ENCODE measurements at places on chromosomes 5 and 9.

DNA sequence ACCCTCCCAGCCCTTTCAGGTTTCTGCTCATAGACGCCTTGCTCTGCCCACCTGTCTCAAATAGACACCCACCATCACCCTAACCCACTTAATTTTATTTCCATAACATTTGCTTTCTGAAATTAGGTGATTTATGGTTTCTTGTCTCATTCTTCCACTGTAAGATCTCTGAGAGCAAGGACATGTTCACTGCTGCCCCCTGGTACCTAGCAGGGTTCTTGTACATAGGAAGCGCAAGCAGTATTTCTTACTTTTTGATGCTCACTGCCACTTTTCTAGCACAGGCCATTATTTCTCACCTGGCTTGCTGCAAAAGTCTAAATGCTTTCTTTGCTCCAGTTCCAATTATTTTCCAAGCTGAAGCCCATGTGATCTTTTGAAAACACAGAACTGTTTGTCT lies 16.8 kb downstream of the C9orf57 start:
- DNase-seq = no peak

GRCh38 chr5:122332599-122333555 lies 20.8 kb downstream of the SNCAIP start:
- DNase-seq = no peak

DNA sequence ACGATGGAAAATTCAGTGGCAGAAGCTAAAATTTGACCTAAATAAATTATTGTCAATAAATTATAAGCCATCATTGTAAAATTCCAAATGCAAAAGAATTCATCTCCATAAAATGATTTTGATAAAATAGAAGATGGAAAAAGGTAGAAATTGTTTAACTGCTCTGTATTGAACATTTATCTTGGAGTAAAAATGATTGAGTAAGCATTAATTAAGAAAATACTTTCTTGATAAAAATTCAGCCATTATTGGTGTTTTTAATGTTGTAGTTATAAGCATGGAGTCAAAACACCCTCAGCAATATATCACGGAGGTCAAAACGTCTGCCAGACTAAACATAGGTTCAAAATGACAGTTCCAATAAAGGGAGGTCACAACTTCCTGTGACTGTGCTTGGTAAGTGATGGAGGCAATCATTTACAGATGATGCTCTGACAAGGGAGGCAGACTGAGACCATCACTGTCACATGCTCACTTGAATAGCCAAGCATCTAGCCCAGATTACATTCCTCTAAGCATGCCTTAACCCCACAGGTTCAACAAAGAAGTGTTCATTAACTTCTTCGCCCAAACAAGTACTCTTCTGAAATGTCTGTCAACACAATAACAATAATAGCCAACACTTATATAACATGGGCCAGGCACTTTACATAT lies 69.5 kb downstream of the SH3TC2 start:
- DNase-seq = no peak

- no peak for DNase-seq
Observed at GRCh38 chr5:115723220-115723619, 93.2 kb downstream of the CDO1 start.

DNA sequence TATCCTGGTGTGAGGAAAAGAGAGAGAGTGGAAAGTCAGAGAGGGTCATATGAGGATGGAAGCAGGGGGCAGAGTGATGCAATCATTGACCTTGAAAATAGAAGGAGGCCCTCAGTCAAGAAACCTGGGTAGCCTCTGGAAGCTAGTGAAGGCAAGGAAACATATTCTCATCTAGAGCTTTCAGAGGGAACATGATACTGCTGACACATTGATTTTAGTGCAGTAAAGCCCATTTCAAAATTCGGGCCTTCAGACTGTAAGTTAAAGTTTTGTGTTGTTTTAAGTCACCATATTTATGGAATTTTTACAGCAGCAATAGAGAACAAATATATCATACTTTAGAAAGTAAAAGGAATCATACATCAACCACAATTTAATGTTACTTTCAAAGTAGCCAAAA lies 87.0 kb downstream of the ADAMTS19 start:
- no peak for DNase-seq

GRCh38 chr5:65395526-65396155 lies 86.1 kb downstream of the ADAMTS6 start:
- no peak for DNase-seq

DNA sequence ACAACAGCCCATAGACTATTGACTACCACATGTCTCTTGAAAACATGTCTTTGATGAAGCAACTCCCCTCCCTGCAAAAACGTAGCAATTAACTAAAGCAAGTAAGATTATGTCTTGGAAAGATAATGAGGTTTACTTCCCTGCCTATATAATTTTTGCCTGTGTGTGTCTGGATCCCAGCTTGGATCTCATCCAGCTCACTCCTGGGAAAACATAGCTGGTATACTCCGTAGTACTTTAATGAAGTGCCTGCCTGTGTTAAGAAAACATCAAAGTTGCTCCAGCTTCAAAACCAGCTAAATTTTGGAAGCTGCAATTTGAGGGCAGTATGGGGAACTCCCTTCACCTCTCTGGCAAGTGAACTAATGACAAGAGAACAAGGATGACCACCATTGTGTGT lies 182.6 kb upstream of the C9orf72 start:
- DNase-seq = no peak

- DNase-seq = no peak
Observed at GRCh38 chr5:54383225-54383901, 72.1 kb upstream of the HSPB3 start.

DNA sequence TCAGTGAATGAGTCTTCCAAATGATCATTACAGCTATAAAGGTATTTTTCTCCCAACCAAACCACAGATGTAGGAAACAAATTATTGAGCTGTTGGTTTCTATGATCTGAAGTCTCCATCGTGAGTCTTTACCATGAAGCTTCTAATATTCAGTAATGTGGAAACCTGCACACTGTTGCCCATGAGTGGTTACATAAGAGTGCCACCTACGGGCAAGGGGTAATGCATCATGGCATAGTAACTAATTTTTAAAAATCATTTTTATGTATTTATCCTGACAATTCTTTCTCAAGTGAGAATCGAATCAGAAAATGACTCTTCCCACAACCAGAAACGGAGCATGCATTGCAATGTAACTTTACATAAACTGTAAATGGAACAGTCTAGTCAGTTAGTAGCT lies 282.5 kb upstream of the SMARCA2 start:
- DNase-seq = no peak

DNA sequence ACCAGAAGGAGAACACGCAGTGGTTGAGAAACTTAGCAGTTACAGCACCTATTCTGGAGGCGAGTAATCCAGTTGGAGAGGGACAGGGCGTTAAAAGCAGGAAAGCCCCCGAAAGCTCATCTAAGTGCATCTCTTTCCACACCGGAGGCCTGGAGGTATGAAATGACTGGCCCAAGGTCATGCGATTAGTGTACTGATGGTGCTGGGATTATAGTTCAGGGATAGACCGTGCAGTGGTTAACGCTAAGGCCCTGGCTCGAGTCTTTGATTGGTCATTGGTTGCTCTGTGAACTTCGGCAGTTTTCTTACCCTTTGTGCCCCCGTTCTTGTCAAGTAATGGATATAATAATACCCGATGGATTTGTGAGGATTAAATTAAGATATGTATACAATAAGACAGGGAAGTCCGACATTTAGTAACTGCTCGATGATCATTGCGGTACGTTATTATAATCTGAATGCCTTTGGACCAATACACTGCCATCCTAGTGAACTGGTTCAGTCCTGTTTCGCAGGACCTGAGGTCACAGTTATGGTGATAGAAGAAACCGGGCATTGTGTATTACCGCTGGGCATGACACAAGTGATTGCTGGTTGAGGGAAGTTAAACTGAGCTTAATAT lies 960 bp downstream of the CANX start:
- peak; percentile 28 for DNase-seq

- DNase-seq = no peak
Observed at GRCh38 chr5:160668356-160668755, 183.7 kb downstream of the ATP10B start.

DNA sequence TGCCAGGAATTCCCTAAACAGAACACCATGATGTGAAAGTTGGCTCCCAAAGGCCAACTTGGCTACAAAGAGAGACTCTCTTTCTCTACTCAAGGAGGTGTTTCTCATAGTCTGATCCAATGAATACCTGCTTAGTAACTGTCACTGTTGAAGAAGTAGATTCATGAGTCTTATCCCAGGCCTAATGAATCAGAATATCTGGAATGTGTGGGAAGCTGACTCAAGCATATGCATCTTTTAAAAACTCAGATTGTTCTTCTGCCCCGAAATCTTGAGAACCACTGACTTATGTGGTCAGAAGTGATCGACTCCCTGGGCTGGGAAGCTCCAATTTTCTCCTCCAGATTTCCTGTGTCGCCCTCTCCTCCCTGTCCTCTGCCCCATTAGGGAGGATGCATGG lies 345.6 kb downstream of the PLK2 start:
- no peak for DNase-seq

GRCh38 chr9:115593587-115594091 lies 475.7 kb upstream of the TNC start:
- DNase-seq = peak; percentile 16

DNA sequence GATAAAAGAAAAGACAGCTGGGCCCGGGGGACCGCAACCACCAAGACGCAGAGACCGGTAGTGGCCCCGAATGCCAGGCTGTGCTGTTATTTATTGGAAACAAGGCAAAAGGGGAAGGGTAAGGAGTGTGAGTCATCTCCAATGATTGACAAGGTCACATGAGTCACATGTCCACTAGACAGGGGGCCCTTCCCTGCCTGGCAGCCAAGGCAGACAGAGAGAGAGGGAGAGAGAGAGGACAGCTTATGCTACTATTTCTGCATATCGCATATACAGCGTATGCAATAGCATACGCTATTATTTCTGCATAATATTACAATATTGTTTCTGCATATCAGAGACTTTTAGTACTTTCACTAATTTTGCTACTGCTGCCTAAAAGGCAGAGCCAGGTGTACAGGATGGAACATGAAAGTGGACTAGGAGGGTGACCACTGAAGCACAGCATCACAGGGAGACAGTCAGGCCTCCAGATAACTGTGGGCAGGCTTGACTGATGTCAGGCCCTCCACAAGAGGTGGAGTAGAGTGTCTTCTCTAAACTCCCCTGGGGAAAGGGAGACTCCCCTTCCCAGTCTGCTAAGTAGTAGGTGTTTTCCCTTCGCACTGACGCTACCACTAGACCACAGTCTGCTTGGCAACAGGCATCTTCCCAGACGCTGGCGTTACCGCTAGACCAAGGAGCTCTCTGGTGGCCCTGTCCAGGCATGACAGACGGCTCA lies 50.3 kb downstream of the RFX3 start:
- no peak for DNase-seq

DNA sequence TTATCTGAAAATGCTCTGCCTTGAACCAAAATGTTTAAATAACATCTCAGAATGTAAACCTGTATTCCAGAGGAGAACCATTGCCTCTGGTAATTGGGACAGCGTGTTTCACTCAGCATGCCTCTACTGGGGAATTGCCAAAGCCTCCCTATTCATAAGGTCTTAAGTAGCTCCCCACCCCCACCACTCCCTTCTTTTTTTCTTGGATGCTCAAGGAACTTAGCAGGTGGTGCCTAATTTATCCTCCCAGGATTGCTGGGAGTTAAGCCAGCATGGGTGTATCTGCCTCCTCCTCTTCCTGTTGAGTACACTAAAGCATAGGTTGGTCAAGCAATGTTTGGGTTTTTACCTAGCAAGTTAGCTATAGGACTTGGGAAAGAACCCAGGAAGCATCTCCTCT lies 220.2 kb downstream of the DMAC1 start:
- no peak for DNase-seq

GRCh38 chr9:2241461-2241835 lies 226.3 kb downstream of the SMARCA2 start:
- DNase-seq = no peak

- peak; percentile 81 for DNase-seq
Observed at GRCh38 chr9:19184144-19184917, 46.2 kb upstream of the DENND4C start.

DNA sequence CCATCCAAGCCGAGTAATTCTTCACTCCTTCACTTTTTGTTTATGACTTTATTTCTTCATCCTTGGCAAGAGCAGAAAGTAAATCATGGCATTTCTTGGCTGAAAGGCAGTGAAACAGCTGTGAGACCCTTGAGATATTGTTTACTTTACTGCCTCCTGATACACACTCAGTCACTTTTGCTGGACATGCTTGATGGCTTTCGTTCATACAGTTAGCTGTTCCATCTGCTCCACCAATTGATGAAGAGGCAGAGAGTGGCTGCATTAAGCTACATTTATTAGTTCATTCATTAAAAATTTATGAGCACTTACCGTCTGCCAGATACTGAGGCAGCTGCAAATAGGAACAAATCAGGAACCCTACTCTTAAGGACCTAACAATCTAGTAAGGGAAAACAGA lies 184.4 kb upstream of the OR13F1 start:
- DNase-seq = no peak

DNA sequence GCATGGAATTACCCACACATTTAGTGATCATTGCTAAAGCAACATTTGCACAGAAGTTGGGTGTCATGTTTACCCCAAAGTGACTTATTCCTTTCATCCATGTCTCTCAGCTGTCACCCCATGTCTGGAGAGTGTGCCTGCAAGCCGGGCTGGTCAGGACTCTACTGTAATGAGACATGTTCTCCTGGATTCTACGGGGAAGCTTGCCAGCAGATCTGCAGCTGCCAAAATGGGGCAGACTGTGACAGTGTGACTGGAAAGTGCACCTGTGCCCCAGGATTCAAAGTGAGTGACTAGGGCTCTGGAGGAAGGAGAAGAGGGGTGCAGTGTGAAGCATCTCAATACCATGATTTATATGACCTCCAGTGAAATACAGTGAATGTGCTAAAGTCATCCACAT lies 99.9 kb upstream of the PRRC1 start:
- DNase-seq = no peak

DNA sequence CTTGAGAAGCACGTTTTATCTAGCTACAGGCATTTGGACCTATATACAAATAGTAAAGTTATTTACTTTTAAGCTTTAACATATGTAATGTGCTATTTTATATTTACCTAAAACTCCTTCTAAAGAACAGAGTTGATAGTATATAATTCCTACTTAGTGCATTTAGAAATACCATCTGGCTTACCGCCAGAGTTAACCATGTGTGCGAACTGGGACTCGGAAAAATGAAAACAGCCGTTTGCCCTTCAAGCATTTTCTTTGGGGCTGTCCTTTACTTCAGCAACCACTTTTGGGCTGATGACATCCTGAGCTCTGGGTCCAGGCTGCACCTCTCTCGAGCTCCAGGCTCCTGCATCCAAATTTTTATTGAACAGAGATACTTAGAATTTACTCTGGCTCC lies 21.9 kb upstream of the DHFR start:
- DNase-seq = no peak

DNA sequence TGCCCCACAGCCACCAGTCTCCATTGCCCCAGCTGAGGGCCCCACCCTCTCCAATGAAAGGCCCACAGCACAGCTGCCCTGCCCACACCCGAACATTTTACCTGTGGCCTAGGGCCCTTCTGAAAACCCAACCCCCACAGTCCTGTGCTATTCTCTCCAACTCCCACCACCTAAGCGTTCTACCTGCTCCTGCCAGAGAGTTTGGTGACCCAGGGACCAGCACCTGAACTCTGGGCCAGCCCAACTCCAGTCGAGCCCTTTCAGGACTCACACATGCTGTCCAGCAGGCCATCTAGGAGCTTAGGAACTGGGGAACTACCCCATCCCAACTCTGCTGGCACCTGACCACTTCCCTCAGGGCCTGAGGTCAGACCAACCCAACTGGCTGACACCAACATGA lies 562.3 kb downstream of the DNAH5 start:
- DNase-seq = no peak

GRCh38 chr5:95934207-95934804 lies 27.3 kb downstream of the ELL2 start:
- DNase-seq = no peak

GRCh38 chr9:30796764-30797163 lies 1587.7 kb upstream of the ACO1 start:
- no peak for DNase-seq

- no peak for DNase-seq
Observed at GRCh38 chr5:4866817-4867216, 273.3 kb upstream of the ADAMTS16 start.

Data from CD4-positive, alpha-beta T cell treated with Interleukin-10 for 1 hour (primary cell).